ENCODE measurements at places on chromosomes 13 and 19.

GRCh38 chr19:45999653-46000121, 4.4 kb downstream of the CCDC61 start:
- no peak for DNase-seq

DNA sequence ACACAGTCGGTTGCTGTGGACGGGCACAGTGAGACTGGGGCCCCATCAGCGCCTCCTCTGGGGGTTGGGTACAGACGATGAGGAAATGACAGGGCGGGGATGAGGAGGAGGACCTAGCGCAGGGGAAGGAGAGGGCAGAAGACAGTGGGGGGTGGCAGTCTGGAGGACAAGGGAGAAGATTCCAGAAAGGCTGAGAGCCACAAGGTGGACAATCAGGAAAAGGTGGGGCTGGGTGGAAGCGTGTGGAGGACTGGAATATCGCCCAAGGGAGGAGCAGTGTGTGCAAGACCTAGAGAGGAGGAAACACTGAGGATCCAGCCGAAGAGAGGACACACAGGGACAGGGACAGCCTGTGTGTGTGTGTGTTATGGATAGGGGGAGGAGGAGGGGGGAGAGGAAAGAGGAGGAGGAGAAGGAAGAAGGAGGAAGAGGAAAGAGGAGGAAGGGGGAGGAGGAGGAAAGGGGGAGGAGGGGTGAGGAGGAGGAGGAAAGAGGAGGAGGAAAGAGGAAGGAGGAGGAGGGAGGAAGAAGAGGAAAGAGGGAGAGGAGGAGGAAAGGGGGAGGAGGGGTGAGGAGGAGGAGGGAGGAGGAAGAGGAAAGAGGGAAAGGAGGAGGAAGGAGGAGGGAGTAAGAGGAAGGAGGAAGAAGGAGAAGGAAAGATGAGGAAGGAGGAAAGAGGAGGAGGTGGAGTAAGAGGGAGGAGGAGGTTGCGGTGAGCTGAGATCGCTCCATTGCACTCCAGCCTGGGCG, 15.8 kb upstream of the GARIN5A start:
- no peak for DNase-seq

- DNase-seq = no peak
Observed at GRCh38 chr13:42602906-42603305, 29.0 kb downstream of the TNFSF11 start.

- DNase-seq = no peak
Observed at GRCh38 chr13:106061781-106062180, 473.7 kb downstream of the EFNB2 start.

DNA sequence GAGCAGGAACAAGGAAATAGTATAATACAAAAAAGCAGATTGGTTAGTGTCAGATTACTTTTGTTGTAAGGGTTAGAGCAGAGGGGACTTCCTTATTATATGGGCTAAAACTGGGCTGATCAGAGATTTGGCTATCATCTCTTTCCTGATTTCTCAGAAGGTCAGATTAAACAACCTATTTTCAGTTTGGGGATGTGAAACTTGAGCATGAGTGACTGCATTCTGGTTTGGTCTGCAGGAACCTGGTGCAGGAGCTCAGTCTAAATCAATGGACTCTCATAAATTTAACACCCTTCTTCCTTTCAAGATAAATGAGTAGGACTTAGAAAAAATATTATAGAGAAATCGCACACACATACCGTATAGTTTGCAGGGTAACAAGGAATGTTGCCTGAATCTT, 12.9 kb upstream of the RFXAP start:
- no peak for DNase-seq

DNA sequence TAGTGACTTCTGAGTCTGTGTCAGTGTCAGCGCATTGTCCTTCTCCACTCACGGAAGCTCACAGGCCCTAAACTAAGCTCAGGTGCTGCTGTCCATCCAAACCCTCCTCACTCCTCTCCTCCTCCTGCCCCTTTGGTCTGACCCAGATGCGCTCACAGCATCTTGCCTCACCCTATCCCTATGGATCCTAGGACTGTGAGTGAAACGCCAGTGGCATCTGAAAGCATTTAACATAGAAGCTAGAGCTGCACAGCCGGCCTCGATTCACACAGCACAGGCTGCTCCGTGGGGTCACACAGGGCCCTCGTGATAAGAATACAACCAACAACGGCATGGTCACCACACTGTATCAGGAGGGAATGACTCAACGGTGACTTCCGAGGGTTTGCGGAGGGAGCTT, 149.1 kb upstream of the SPACA7 start:
- DNase-seq = no peak

DNA sequence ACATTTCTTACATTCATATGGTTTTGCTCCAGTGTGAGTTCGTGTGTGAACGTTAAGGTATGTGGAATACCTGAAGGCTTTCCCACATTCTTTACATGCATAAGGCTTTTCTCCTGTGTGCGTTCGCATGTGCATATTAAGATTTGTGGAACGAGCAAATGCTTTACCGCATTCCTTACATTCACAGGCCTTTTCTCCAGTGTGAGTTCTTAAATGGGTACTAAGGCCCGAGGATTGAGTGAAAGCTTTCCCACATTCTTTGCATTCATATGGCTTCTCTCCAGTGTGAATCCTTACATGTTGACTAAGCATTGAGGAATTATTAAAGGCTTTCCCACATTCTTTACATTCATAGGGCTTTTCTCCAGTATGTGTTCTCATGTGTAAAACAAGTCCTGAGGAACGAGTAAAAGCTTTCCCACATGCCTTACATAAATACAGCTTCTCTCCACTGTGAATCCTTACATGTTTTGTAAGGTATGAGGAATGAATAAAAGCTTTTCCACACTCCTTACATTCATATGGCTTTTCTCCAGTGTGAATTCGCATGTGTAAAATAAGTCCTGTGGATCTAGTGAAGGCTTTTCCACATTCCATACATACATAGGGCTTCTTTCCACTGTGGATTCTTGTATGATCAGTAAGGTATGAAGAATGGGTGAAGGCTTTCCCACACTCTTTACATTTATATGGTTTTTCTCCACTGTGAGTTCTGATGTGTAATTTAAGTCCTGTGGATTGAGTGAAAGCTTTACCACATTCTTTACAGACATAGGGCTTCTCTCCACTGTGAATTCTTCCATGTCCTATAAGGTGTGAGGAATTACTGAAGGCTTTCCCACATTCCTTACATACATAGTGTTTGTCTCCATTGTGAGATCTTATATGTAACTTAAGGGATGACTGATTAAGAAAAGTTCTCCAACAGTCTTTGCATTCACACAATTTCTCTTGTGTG, 10.7 kb downstream of the ZNF846 start:
- DNase-seq = peak; percentile 1

GRCh38 chr19:46613525-46613924, 11.4 kb downstream of the PTGIR start:
- DNase-seq = no peak

GRCh38 chr19:3274942-3275582, 50.6 kb downstream of the CELF5 start:
- DNase-seq = no peak

- DNase-seq = peak; percentile 9
Observed at GRCh38 chr13:101627556-101627943, 175.1 kb downstream of the ITGBL1 start.

DNA sequence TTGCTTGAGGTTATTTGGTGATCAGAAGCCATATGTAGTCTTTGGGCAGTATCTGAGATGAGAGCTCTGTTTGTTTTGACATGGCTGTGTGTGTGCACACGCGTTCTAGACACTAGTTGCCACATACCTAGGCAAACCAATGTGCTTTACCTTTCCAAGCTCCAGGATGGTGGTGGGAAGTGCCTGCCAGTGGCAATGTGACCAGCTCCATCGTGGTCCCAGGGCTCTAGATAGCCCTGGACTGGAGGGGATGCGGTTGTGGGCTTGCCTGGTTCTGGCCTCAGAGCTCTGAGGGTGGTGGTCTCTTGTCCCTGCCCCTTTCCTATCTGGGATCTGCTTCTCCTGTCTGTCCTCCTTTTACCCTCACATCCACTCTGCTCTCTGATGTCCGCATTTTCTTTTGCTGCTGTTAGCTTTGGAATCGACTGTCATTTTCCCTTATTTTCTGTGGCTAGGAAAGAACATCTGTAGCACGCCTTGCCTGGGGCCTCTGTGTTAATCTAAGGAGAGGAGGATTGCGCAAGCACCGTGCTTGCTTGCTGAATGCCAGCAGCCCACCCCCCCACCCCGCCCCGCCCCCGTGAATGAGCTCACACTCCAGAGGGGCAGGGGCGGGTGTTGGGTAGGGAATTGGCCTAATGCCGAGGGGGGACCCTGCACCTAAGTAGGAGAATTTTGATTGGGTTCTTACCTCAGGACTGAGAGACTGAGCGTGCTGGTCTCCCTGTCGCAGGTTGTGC, 89.5 kb downstream of the ARHGEF7 start:
- DNase-seq = peak; percentile 56

- peak; percentile 10 for DNase-seq
Observed at GRCh38 chr13:42594481-42595252, 20.7 kb downstream of the TNFSF11 start.

GRCh38 chr19:32416749-32417456, 11.3 kb downstream of the DPY19L3 start:
- DNase-seq = peak; percentile 16

DNA sequence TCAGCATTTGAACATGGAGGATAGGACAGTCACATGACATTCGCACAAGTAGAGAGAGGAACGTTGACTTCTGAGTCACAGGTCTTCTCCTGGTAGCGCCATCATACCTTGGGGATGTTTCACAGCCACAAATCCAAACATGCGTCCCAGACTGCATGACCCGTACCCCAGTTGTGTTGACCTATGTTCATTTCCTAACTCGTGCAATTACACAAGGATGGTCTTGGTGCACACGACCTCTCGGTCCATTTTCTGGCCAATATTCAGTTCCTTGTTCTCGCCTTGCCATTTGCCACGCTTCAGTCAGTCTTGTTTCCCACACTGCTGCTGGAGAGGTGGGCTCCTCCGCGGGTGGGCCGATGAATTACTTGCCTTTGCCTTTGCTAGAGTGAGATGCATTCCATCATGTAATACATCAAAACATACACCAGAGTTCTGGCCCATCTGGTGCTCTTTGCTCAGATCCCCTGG, 87.3 kb downstream of the COL4A2 start:
- DNase-seq = peak; percentile 80

GRCh38 chr13:104021806-104022397, 955.7 kb upstream of the SLC10A2 start:
- DNase-seq = no peak

- no peak for DNase-seq
Observed at GRCh38 chr13:46103037-46103436, 1.8 kb downstream of the CPB2 start.

- peak; percentile 65 for DNase-seq
Observed at GRCh38 chr19:16559780-16560276, 12.4 kb downstream of the SLC35E1 start.

- no peak for DNase-seq
Observed at GRCh38 chr13:83995930-83996329, 113.7 kb upstream of the SLITRK1 start.

- peak; percentile 19 for DNase-seq
Observed at GRCh38 chr19:47107202-47107952, 6.2 kb downstream of the ZC3H4 start.

- DNase-seq = peak; percentile 65
Observed at GRCh38 chr13:78194904-78195639, 276.4 kb upstream of the EDNRB start.

DNA sequence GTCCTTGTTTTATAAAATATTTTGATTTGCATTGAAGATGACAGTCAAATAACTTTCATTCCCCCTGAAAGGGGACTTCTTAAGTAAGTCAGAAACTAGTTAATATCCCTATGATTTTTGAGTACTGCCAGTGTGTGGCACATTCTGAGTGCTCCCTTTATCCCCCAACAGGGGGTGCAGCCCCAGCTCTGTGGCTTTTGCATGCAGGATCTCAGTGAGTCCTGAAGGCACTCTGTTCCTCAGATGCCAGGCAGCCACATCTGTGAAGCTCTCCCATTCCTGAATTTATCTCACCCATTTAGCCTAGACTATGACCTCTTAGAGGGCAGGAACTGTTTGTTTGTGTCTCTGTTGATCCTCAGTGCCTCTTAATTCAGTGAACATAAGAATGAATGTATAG, 123.1 kb downstream of the CDK8 start:
- no peak for DNase-seq

DNA sequence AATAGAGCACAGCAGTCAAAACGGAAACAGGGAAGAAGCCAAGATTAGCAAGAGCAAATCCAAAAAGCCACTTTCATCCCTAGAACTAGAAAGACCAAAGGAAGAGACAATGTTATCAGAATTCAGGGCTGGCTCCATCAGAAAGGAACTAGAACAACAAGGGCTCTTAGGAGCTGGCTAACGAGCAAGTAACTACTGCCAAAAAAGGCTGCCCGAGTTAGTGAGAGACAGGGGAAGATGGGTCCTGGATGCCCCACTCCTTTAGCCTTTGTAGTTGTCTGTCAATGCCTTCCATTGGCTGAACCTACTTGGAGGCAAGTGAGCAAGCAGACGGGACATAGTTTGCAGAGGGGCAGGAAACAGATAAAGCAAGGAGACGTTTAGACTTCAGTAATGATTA, 240.4 kb downstream of the KLF12 start:
- DNase-seq = no peak

GRCh38 chr13:25379011-25379410, 7.2 kb downstream of the ATP8A2 start:
- no peak for DNase-seq

DNA sequence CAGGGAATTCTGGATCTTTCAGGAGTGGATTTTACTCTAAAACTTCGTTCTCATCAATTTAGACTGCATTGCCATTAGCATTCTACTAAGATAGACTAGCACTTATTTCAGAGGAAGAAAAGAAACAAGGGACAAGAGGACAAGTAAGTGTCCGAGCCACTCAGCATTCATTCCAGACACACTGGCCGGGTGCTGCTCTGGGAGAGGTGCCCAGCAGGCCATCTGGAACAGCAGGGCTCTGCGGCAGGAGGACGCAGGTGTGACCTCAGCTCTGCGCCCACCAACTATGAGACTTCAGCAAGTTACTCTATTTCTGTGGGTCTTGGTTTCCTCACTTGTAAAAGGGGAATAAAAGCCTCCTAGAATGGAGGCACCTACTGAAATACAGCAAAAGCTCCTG, 4.2 kb downstream of the EPS15L1 start:
- no peak for DNase-seq

DNA sequence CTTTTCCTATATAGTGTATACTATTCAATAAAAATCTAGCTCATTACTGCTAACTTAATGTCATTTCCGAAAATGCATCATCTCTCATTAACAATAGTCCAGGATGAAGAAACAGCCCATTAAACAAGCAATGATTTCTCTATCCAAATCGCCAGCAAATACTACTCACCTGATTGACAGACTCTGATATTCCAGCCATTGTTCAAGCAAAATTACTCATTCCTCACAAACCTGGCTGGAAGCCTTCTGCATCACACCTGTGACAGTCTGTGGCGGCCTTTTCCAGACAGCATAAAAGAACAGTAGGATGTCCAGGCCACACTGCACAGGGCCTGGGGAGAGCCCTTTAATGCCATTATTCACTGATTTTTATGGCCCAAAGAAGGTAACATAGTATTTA, 115.9 kb downstream of the ABCC4 start:
- no peak for DNase-seq

GRCh38 chr19:9986787-9987281, 23.5 kb downstream of the COL5A3 start:
- DNase-seq = peak; percentile 51

All from astrocyte (in vitro differentiated cells and primary cell).